ENCODE measurements at places on chromosomes 2 and 18. TPM values are rescaled to one million over a fixed set of nuclear protein-coding genes. Genes with fewer than 3 reads are reported as not detected.

- DNase-seq = no peak
Observed at GRCh38 chr2:142545036-142545435, 332.4 kb upstream of the KYNU start.

DNA sequence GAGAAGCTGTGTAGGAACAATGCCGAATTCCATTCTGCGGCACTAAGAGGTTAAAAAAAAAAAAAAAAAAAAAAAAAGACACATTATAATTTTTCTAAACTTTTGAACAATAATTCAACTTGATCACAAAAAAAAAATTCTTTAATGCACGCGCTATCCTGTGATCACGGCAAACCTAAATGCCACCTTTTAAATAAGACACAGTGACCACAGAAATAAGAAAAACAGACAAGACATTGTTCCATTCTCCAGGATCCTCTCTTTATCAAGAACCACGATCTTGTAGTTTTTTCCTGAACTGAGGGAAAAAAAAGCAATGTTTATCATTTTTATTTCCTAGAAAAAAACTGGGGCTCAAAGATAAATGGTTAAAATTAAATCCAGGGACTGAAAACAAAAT is 9.4 kb downstream of the SUCLG1 start:
- no peak for DNase-seq

GRCh38 chr18:39969803-39970494 is 1985.1 kb upstream of the PIK3C3 start:
- DNase-seq = no peak

DNA sequence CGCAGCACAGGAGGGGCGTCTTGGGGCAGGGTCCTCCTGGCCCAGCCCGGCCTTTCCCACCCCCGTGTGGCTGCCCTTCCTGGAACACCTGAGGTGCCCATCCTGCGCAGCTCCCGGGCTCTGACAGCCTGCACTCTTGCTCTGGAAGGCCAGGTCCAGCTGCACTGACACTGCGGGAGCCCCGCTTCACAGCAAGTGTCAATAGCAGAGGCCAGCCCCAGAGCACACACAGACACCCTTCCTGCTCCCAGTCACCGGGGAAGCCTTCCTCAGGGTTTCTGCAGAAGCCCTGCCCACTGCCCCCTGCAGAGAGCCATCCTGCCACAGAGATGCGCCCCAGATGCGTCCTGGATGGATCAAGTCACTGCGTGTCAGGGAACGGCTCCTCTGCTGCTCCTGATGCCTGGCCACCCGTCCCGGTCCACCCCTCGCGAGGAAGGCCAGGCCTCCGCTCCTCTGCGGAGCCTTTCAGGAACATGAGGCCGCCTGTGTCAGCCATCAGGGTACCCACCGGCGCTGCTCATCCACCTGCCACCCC is 519.2 kb upstream of the MYT1L start:
- DNase-seq = no peak

GRCh38 chr2:197707316-197708213 is 2.4 kb downstream of the MARS2 start:
- DNase-seq = no peak

GRCh38 chr18:48036226-48036625 is 105.8 kb upstream of the SMAD2 start:
- no peak for DNase-seq

DNA sequence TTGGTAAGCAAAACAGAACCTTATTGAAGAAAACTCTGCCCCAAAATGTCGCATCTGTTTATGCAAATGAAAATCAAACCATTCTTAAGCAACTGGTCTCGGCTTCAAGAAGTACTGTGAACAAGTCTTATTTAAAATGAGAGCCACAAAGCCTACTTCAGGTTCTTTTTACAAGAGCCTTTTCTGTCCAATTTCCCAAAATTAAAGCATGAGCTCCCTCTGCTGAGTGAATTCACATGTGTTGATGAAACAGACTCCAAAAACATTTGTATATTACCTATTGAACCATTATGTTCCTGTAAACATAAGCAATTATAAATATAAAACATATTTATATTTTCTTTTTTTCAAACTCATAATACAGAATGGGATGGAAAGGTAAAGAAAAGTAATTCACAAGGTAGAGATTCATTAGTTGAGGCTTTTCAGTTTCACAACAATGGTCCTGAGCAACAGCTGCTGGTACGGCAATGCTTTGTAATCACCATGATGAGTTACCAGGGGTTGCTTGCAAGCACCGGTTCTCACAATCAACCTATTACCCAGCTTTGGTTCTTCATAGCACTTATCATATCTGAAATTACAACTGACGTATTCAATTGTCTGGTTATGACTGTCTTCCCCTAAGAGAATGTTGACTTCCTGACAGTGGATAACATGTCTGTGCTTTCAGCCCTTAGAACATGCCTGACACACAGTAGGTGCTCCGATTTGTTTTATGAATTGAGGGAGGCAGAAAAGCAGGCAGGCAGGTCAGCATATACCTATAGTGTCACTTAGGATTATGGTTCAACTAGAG is 108.4 kb upstream of the BZW1 start:
- DNase-seq = peak; percentile 71

GRCh38 chr2:113000436-113000835 is 4.8 kb upstream of the IL36A start:
- DNase-seq = no peak

- DNase-seq = peak; percentile 89
Observed at GRCh38 chr2:30252723-30253701, 21.7 kb downstream of the LBH start.

DNA sequence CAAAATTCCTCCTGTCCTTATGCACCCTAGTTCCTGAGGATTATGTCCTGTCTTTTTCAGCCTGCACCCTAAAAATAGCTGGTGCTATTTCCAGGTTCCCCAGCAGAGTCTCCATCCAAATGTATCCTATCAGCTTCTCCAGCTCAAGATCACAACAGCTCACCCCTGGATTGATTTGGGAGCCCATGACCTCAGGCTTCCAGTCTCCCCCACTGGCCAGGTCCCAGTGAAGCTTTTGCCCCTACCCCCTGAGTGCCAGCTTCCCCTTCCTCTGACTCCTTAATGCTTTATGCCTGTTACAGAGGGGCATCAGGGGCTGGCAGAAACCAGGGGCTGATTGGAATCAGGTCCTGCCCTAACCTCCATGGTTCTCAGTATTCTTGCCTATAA is 76.9 kb upstream of the DAPL1 start:
- DNase-seq = no peak

DNA sequence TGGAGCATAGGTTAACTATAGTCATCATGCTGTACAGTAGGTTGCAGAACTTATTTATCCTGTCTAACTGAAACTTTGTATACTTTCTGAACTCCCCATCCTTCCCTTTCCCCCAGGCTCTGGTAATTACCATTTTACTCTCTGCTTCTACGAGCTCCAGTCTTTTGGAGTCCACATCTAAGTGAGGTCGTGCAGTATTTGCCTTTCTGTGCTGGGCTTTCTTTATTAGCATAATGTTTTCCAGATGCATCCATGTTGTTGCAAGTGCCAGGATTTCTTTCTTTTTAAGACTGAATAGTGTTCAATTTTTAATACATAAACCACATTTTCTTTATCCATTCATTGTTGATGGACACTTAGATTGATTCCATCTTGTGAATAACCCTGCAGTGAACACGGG is 464.1 kb downstream of the TGIF1 start:
- no peak for DNase-seq

DNA sequence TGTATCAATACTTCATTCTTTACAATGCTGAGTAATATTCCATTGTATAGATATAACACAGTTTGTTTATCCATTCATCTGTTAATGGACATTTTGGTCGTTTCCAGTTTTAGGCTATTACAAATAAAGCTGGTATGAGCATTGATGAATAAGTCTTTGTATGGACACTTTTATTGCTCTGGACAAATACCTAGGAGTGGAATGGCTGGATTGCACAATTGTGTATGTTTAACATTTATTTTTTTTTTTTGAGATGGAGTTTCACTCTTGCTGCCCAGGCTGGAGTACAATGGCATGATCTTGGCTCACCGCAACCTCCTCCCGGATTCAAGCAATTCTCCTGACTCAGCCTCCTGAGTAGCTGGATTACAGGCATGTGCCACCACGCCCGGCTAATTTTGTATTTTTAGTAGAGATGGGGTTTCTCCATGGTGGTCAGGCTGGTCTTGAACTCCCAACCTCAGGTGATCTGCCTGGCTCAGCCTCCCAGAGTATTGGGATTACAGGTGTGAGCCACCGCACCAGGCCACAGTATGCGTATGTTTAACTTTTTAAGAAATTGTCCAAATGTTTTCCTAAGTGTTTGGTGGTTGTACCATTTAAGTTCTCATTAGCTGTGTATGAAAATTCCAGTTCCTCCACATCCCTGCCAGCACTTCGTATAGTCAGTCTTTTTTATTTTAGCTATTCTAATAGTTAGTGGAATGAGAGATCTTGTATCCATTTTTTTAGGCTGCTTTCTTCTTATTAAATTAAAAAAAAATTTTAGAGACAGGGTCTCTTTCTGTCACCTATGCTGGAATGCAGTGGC is 194.9 kb upstream of the HAAO start:
- DNase-seq = no peak

GRCh38 chr2:38935568-38936172 is 46.0 kb downstream of the ARHGEF33 start:
- DNase-seq = no peak

GRCh38 chr2:5229574-5229973 is 462.6 kb upstream of the SOX11 start:
- DNase-seq = no peak

Gene CACNB4
- total RNA-seq = 0.48 TPM

Gene RFX8
- 1.0 TPM for total RNA-seq

Gene DPY30
- 89.2 TPM for total RNA-seq

Gene NLRC4
- total RNA-seq = 0.33 TPM

Gene AOX1
- 1.1 TPM for total RNA-seq
